ENCODE measurements at places on chromosomes 16 and 17. TPM values are rescaled to one million over a fixed set of nuclear protein-coding genes. Genes with fewer than 3 reads are reported as not detected.
A peak's percentile ranks its signal among the peaks of the same experiment; 100 is the strongest.

DNA sequence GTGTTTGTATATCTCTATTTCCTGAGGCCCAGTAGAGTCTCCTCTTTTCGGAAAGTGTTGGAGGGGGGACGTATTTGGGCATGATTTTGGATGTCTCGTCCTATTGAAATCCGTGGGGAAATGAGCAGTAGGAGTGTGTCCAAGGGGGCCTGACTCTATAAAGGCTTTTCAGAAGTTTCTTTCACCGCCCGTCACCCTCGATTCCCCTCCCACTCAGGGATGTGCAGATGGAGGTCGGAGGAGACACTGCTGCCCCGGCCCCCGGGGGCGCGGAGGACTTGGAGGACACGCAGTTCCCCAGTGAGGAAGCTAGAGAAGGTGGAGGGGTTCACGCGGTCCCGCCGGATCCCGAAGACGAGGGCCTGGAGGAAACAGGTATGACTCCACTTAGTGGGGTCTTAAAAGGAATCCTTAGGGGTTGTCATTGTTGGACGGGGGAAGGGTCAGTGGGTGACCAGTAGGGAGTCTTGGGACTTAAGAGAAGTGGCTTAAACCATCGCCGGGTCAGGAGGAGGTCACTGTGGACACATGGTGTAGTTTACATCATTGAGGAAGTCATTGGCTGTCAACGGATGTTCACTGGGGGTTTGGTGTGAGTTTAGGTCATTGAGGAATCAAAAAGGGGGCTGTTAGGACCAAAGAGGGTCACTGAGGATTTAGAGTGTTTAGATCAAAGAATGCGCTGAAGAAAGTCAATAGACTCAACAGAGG, 424 bp downstream of the MON1B start:
- DNase-seq, result no peak
- H3K4me1 ChIP-seq, result peaks cover 4% of the 10 kb centered on the region
- H3K36me3 ChIP-seq, result peaks cover 3% of the 10 kb centered on the region
- H3K27me3 ChIP-seq, result no peaks in the 10 kb centered on the region

GRCh38 chr17:7393613-7394451, 493 bp downstream of the PLSCR3 start:
- no peak for DNase-seq
- peak overlapping the region; percentile 84 for H3K4me3 ChIP-seq
- peaks cover 7% of the 10 kb centered on the region for H3K4me1 ChIP-seq
- peak overlapping the region; percentile 93 for H3K27ac ChIP-seq
- H3K36me3 ChIP-seq, result peaks cover 17% of the 10 kb centered on the region

Gene TBC1D3H
- total RNA-seq, result not detected

Gene RNU2-1
- total RNA-seq, result 5,800 TPM
